NCI-H774 (cell line): ENCODE measurements at places on chromosomes 16 and 17.

DNA sequence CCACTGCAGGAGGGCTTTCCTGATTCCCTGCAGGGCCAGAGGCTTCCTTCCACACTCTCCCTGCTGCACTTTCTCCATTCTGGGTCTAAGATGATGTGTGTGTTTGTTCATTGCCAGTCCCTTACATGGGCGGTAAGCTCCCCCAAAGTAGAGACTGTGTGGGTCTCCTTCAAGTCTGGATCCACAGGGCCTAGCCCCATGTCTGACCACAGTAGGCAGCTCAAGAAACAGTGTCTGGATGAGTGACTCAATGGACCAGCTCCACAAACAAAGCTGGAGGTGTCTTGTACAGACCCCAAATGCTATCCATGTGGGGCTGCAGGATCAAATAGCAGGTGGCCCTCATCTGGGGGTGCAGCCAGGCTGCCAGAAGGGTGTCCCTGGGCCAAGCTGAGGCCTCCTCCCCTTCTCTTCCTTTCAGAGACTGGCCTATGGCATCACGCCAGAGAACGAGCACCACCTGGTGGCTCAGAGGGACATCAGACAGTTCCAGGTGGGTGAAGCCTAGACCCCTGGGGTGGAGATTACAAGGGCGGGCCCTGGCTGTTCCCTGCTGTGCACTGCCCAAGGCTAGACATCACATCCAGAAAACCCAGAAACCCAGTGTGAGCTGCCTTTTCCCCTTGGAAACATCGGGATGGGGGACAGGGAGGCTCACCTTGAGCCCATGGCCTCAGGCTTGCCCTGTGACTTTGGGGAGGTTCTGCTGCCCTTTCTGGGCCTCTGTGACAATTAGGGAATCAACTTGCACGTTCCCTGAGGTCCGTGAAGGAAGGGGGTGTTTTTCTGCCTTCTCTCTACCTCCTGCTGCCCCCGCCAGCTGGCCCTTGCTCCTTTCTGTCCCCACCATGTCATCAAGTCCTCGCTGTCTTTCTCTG lies 45.9 kb downstream of the SLC6A2 start:
- DNase-seq = peak; percentile 30

- DNase-seq = peak; percentile 37
Measured at GRCh38 chr17:73091770-73092522, 542 bp downstream of the SLC39A11 start.

DNA sequence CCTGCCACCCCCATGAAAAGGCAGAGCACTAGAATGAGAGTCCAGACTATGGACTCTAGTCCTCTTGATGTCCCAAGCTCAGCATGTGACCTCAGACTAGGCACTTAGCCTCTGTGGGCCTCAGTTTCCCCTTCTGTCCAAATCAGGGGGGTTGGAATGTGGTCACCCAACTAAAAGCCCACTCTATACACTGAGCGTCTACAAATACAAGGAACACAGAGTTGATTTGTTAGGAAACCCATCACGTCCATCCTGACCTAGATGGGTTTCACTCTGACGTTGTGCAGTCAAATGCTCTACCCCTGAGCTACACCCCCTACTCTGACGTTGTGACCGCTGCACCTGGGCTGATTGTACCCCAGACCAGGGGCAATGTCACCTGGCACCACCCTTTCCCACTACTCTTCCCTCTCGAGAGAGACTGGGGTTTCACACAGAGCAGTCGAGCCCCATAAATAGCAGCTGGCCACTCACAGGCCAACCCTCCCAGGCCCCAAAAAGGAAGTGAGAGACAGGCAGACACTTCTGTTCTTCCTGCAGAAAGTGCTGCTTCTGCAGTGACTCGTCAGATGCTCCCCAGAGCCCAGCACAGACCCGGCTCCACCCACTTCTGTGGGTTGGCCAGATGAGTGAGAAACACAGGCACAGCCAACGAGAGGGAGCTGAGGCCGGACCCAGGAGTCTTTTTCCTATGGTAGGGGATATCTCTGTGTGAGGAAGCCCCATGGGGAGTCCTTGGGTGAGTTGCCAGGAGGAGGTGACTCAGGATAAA lies 16.1 kb upstream of the TNFRSF13B start:
- DNase-seq = no peak

DNA sequence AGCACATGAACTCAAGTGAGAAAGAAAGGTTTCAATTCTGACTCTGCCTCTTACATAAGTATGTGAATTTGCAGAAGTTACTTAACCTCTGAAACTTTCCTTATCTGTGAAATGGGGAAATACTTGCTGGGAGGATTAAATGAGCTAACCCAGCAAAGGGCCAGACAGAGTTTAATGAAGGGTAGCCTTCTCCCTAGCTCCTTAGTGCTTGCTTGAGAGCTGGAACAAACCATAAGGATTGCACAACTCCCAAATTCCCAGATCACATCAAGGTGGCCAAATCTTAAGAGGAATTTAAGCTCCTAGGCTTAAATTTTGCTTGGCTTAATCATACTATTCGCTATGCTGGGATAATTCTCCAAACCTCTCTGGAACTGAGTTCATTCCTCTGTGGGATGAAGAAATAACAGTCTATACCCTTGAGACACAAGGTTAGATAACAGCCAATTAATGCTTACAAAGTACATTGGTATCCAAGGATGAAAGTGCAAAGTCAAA lies 11.8 kb upstream of the WSB1 start:
- no peak for DNase-seq

DNA sequence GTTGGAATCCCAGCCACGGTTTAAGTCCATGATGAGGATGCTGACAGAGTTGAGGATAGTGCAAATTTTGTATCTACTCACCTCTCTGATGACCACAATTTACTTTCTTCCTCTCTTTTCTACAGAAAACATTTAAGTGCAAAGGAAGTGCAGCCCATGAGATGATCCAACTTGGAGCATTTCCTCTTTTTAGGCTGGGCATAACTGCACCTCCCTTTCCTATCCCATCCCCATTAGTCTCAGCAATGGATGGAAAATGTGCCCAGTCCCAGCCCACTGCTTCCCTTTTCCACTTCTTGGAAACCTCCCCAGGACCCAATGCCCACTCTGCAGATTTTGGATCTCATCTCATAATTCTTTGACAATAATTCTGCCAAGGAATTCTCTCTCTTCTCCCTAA lies 16.6 kb upstream of the CCL8 start:
- no peak for DNase-seq

- DNase-seq = no peak
Measured at GRCh38 chr17:14755002-14755401, 454.1 kb downstream of the HS3ST3B1 start.

DNA sequence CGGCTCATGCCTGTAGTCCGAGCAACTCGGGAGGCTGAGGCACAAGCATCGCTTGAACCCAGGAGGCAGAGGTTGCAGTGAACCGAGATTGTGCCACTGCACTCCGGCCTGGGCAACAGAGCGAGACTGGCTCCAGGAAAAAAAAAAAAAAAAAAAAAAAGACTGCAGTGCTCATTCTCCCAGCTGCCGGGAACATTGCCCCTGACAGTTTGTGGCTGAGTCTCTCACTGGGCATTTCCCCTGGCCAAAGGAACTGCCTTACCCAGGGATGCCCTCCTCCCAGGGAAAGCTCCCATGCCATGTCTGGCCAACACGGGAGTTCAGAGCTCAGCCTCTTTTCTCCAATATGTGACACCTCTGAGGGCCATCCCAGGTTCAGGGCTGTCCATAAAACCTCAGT lies 21.3 kb upstream of the USP10 start:
- DNase-seq = no peak

DNA sequence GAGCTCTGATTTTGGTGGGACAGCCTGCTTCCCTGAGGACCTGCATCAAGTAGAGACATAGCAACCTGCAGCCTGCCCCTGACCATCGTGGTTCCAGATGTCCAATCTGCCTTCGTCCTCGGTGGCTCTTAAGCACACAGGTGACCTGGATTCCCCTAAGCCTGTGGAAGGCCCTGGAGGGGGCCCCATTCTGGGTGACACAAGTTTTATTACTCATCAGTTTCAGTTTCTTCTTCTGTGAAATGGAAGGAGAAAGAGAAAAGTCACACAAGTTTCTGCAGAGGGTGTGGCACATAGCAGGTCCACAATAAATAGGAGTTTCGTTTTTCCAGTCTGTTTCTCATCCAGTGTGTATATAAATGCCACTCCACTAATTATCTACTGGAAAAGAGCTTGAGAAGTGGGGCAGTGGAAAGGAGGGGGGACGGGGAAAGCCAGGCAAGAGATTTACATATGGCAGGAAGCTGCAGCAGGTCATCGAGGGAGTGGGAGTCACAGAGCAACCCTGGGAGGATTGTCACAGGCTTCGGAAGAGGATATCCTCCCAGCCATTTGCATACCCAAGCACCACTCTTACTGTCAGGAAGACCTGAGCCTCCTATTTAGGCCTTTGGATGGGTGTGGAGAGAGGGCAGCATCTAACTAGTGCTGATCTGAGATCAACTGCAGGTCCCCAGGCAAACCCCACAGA lies 10.0 kb upstream of the NOS2 start:
- DNase-seq = no peak

GRCh38 chr17:2710803-2711607 lies 559 bp downstream of the CLUH start:
- DNase-seq = no peak

- no peak for DNase-seq
Measured at GRCh38 chr16:87201790-87202189, 115.4 kb downstream of the C16orf95 start.

GRCh38 chr16:58306327-58306726 lies 11.5 kb upstream of the PRSS54 start:
- no peak for DNase-seq

GRCh38 chr17:51818777-51819176 lies 339.7 kb downstream of the CA10 start:
- no peak for DNase-seq

DNA sequence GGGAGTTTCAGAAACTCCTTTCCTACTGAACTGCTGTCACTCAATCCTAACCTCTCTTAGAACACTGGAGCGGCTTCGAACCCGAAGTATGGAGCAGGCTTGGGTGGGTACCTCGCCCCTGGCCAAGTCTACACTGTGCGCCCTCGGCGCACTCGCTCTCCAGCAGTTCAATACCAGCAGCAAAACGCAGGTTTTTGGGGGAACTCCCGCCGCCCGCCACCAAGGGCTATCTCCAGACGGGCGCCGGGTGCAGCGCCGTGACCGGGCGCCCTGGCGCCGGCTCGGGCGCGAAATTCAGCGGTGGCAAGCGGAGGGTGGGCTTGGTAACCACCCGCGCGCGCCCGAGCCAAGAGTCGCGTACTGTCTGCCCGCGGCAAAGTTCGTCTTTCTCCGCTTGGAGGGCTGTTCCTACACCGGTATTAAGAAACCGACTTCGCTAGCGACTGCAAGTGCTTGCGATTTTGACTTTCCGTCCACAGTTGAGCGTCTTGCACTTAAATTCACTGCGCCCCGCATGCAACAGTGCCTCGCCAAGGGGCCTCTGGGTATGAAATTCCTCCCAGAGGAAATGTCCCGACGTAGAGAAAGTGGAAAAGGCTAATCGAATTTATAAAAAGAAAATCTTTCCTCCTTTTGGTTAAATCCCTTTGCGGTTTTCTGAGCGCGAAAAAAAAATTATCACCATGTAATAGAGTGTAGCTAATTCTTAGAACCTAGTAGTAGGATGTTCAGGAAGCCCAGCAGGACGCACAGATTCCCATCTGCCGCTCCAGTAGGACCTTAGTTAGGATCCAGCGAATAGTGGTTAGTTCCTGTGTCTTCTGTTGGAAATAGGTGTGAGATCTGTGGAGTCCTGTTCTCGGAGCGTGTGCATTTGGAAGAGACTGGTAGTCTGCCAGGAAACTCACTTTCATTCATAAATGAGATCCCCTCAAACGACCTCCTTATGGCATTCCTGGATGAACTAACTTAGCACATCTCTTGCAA lies 5.0 kb upstream of the SALL1 start:
- no peak for DNase-seq

- DNase-seq = no peak
Measured at GRCh38 chr17:17500999-17501605, 4.9 kb upstream of the RASD1 start.

DNA sequence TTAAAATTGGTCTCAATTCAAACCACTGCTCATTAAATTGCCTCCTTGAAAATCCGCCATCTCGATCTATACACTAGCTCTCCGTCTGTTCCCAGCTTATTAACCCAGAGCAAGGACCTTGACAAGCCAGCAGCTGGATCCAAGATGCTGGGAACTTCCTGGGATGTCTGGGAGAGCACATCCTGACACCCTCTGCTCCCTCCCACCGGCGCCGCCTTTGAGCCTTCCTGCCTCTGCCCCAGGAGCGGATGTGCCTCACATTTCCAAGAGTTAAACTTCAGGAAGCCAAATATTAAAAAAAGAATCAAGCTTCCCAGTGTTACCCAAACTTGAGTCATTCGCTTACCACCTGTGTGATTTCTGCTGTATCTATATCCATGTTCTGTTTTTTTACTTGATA lies 107.9 kb downstream of the HAPSTR1 start:
- DNase-seq = no peak

DNA sequence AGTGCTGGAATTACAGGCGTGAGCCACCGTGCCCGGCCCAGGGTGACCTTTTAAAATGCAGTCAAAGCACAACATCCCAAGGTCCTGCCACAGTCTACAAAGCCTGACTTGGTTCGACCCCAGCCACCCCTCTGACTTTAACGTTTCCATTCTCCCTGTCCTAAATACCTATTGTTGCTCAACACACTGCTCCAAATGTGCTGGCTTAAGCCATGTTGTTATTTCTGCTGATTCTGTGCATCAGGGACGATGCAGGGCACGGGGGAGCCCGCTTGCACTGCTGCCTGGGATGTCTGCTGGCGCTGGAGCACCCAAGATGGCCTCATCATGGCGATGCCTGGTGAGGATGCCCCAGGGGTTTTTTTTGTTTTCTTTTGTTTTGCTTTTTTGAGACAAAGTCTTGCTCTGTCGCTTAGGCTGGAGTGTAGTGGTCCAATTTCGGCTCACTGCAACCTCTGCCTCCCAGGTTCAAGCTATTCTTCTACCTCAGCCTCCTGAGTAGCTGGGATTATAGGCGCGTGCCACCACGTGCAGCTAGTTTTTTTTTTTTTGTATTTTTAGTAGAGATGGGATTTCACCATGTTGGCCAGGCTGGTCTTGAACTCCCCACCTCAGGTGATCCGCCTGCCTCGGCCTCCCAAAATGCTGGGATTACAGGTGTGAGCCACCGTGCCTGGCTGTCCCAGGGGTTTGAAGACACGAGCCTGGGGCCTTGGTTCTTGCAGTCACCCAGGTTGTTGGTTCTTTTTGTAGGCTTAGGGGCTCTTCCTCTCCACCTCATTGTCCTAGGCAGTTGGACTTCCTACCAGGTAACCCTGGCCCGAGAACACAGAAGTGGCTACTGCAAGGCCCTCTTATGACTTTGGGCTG lies 22.9 kb downstream of the TMC7 start:
- no peak for DNase-seq

DNA sequence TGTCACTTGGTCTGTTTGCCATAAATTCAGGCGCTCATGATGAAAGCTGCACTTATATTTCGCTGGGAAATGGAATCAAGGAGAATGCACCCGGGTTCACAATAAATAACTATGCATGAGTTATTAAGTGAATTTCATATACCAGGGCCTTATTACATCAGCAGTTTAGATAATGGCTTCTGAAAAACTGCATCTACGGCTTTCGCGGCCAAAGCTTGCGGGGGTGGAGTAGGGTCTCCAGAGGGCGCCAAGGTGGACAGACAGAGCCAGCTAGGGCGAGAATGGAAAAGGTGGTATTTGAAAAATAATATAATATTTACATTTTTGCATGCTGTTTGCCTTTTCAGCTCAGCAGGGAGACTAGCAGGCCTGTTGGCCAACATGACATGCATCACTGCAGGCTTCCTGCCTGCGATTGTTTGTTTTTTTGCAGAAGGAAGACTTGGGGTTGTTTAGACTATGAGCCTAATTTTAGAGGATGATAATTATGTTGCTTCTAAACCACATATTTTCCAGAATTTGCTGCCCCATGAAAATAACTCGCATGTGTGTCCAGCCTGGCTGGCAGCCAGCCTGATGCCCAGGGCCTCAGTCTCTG lies 173.8 kb upstream of the IRX3 start:
- no peak for DNase-seq
